Caco-2 (cell line): ENCODE measurements at places on chromosomes 1 and 21.

DNA sequence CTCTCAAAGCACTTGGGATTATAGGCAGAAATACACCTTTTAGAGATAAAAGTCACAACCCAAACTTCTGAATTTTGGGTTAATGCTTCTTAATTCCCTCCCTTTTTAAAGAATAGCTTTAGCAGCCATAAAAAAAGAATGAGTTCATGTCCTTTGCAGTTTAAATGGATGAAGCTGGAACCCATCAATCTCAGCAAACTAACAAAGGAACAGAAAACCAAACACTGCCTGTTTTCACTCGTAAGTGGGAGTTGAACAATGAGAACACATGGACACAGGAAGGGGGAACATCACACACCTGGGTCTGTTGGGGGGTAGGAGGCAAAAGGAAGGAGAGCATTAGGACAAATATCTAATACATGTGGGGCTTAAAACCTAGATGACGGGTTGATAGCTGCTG lies 55.8 kb downstream of the SLC27A3 start:
- no peak for DNase-seq

GRCh38 chr1:164880644-164881043 lies 321.7 kb downstream of the PBX1 start:
- no peak for DNase-seq

DNA sequence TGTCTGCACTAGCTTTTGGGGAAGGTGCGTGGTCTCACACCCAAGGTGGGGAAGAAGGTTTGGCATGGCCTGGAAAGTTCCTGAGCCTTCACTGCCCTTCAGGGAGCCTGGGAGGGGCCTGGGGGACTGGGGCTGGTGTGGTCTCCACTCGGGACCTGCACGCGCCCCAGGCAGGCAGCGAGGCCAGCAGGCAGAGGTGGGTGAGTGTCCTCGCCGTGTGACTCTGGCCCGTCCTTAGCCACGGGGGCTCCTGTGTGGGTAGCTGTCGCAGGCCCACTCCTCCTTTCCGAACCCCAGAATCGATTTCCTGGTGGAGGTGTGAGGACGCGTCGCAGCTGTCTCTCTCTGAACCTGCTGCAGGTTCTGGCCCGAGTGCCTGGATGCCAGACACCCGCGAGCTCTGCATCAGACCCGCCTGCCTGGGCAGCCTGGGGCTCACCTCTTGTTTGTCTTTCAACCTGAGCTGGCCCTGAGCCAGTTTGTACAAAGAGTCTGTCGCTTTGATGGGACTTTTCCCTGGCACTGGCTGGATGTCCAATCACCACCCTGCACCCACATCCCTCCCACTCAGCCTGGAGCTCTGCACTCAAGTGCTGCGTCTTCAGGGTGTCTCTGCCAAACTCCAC lies 36.0 kb upstream of the SLC19A1 start:
- DNase-seq: no peak

DNA sequence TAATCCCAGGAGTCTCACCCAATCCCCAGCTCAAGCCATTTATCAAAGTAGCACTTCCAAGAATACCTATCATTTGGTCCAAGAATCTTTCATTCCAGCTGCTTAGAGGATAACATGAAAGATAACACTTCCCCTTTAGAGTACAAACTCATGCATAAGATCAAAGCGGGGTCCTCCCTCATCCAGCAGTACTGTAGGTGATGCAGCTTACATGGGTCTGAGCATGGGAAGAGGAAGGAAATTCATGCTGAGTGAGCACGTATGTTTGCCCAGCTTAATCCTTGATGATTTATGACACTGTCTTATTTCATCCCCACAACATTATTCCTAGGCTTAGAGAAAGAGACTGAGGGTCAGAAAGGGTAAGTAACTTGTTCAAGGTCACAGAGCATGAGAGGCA lies 167.1 kb upstream of the GJB5 start:
- no peak for DNase-seq

- DNase-seq: no peak
Observed at GRCh38 chr21:31470896-31471694, 127.0 kb upstream of the TIAM1 start.

DNA sequence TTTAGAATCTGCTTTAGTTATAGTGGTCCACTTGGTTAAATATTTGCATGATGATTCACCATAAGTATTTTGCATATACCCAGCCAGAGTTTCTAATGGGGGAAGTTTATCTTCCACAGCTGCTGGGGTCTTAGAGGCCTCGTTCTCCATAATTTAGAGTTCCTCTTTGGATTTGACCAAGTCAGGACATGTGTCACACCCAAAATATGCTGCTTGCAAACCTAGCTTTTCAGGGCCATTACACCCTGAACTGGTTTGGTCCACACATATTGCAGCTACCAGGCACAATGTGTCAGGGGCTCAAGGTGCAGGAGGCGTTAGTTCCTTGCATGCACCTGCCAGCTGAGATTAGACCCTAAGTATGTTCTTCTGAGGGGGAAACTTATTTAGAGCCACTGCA lies 17.1 kb upstream of the FMO4 start:
- no peak for DNase-seq

GRCh38 chr1:150236614-150237100 lies 745 bp upstream of the ANP32E start:
- DNase-seq: no peak

GRCh38 chr1:171468120-171468750 lies 17.1 kb upstream of the PRRC2C start:
- no peak for DNase-seq

- no peak for DNase-seq
Observed at GRCh38 chr1:110443451-110443850, 7.5 kb upstream of the PROK1 start.

DNA sequence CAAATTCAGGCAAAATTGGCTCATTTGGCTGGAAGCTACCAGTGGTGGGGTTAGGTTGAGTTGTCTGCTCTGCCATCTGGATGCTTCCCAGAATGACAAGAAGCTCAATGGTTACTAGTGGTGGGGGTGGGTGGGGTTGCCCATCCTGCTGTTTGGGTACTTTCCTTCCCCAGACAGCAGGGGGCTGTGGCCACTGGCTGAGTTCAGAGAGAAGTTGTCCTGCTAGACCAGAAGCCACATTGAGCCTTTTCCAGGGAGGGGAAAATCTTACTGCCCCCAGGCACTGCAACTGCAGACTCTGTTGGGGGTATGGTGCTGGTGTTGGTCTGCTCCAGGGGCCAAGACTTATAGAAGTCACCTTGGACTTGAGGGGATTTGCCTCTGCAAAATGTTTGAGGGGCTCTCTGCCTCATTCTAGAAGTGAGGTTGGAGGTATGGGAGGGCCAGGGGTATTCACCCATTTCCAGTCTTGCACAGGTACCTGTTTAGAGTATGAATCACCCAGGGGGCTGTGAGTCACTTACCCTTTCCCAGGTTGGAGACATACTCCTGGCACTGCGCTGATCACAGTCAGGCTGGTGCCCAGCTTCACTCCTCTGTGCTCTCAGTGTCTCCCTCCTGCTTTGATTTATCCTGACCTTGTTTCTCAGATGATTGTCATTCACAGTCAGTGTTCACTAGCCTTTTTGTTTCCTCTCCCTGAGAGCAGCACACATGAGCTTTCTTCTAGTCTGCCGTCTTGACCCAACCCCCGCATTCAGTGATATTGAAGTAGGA lies 89.1 kb upstream of the NEGR1 start:
- no peak for DNase-seq

GRCh38 chr1:203360547-203361185 lies 9.7 kb upstream of the FMOD start:
- DNase-seq: no peak

GRCh38 chr1:161768986-161769672 lies 3.0 kb downstream of the ATF6 start:
- DNase-seq: no peak

DNA sequence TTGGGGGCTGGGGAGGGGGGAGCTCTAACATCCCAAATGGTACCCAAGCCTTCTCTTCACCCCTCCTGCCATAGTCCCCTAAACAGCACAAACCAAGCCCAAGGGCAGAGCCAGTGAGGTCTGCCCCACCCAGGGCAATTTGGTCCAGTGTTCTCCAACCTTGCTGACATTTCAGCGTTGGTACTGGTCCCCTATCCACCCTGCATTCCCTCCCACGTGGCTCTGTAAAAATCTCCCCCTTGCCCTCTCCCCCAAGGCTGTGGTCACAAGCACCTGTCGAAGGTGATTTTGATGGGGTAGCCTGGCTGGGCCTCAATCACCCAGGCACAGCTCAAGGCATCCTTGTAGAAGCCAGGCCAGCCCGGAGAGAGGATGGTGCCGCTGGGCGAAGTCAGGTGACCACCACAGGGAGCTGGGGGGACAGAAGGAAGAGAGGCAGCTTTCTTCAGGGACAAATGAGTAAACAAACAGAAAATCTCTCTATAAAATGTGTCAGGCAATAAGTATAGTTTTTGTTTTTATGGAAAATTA lies 137.5 kb upstream of the HMGB4 start:
- no peak for DNase-seq

DNA sequence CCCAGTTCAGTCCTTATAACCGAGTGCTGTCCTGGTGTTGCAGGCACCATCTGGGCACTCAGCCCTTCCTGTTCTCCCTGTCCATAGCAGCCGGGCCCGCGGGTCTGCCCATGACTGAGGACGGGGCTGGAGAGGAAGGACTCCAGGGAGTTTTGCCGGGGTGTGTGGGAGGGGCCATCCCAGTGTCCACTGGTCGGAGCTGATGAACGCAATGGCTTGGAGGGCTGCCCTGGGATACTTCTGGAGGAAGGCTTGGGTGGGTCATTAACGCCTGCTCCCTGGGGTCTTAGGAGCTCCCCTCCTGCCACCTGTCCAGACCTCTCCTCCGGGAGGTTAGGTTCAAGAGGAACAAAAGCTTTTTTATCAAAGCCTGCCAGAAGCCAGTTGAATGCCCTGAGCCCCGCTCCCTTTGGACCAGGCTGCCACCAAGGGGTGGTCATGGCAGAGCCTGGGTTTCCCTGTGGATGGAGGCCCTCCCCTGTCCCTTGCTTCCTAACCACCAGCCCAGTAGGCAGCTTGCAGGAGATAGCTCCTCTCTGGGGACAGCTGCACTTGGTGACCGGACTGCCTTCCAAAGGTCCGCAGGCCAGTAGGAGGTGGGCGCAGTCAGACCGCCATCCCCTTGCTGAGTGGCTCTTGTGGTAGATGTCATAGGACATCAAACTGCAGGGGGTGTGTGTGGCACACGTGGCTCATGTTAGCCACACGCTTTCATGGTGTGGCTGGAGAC lies 61.3 kb downstream of the TRIM11 start:
- DNase-seq: no peak

DNA sequence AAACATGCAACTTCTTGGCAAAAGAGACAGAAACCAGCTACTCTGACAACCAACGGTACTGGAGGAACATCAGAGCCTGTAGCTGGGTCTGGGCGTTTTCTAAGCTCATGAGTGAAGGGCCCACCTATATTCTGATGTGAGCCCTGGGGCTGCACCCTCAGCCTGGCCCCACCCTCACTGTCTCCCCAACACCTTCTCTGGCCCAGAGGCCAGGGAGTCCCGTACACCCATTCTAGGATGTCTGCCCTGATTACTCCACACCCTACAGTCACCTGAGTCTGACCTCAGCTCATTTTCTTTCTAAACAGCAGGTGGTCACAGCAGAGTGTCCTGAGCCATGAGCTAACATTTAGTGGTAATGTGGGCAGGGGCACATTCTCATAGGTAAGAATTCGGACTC lies 439.2 kb downstream of the MATN1 start:
- DNase-seq: no peak

DNA sequence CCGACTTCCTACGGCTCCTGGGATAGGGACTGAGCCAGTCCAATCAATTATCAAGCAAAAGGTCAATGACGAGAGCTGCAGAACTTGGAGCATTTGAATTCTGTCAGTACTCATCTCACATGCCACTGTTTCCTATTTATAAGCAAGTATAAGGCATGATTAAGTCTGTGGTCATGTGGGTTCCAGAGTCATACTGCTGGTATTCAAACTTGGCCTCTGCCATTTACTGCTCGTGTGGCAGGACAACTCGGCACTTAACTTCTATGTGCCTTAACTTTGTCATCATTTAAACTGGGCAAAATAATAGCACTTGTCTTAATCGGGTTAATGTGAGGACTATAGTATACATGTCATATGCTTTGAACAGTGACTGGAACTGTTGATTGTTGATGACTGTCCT lies 44.9 kb upstream of the TNFSF18 start:
- DNase-seq: no peak

DNA sequence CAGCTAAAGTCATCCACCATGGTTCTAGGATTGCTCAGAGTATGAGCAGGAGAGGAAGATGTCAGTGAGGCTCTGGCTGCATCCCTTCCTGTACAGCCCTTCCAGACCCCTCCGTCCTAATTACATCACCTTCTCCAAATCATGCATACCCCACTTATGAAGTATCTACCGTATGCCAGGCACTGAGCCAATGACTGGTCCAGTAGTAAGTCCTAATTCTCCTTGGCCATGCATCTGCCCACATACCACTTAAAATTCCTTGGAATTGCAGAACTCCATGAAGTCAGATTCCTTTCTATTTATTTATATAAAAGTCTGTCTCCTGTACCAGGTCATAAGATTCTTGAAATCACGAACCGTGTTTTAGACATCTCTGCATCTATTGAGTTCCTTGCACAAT lies 106.1 kb downstream of the SEC16B start:
- no peak for DNase-seq

GRCh38 chr1:20279509-20279908 lies 11.2 kb upstream of the VWA5B1 start:
- no peak for DNase-seq

GRCh38 chr21:40445349-40445921 lies 401.5 kb downstream of the DSCAM start:
- DNase-seq: no peak

DNA sequence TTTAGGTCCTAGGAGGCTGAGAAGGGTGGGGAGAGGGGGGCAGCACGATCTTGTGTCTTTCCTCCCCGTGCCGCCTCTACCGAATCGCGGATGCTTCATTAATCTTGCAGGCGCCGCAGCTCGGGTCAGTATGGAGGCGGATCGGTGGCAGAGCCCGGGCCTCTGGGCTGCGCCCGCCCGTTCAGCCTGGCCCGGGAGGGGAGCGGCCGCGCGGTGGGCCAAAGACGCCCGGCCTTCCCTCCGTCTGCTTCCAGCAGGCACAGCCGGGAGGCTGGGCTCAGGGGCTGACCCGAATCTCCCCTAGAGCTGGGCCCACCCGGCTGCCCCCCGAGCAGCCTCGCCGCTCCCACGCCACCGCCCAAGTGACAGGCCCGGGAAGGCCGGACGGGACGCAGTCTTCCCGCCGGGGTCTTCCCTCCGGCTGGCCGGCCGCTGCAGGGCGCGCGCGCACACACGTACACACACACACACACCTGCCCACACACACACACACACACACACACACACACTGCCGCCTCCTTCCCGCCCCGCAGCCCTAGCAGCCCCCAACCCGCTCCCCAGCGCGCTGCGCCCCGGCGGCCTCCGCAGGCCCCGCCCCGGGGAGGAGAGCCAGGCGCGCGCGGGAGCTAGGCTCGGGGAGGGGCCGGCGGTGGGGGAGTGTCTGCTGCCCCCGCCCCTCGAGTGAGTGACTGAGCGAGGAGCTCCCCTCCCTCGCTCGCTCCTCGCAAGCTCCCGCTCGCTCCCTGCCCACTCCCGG lies at the start of gene C1orf21:
C1orf21 (plus strand) TSS at position 718 of the 757 bp plus-strand sequence. CDS start 90,481 bp downstream, outside the sequence.
- peak; percentile 81 for DNase-seq

GRCh38 chr1:55816456-55817426 lies 601.6 kb upstream of the USP24 start:
- DNase-seq: no peak
